ENCODE measurements at places on chromosomes 3 and 15.

DNA sequence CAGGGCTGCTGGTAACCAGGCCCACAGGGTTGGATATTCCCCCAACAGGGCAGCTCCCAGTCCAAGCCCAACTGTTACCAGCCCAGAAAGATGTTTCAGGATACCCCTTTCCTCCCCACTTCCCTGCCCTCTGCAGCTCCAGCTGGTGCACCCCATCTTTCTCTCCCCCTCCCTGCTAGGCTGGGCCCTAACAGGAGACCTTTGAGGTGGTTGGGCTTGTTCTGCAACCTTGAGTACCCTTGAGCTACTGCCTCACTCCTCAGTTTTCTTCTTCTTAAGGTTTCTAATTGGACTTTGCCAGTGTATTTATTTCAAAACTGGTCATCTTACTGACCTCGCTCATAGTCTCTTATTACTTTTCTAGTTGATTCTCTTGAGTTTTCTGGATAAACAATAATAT is 16.9 kb upstream of the INSYN1 start:
- no peak for DNase-seq

GRCh38 chr3:37279236-37279635 is 104.9 kb upstream of the LRRFIP2 start:
- no peak for DNase-seq

GRCh38 chr15:29440541-29440940 is 170.9 kb upstream of the NSMCE3 start:
- no peak for DNase-seq

- no peak for DNase-seq
These were observed 162.6 kb upstream of the P2RY1 start for GRCh38 chr3:152672320-152672649.

DNA sequence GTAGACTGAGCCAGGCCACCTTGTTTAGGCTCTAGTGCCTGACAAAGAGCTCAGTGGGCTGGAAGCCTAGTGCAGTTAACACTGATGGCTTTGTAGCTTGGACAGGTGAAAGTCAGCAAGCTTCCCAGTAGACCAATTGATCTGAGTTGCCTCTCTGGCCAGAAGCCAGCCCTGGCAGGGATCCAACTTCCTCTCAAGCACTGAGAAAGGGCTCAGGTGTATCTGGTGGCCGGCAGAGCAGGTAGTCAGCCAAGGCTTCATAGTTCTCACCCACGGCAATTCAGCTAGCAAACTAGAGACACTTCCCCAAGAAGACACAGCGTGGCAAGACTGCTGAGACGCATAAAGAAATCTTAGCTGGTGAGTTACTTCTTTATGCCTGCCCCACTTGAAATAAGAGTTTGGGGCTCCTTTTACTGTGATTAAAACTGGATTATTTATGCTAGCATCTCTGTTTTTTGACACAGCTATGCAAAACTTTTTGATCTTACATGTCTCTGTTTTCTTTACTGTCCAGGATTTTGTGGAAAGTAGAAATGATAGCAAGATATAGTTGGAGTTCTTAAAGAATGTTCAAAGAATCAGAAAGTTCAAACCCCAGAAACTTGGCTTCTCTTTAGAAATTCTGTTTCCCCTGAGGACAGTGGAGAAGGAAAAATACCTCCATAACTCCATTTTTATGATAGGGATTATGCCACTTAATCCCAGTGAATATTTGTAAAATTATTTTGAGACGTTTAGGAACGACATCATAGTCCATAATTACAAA is 8.4 kb upstream of the CA12 start:
- no peak for DNase-seq

DNA sequence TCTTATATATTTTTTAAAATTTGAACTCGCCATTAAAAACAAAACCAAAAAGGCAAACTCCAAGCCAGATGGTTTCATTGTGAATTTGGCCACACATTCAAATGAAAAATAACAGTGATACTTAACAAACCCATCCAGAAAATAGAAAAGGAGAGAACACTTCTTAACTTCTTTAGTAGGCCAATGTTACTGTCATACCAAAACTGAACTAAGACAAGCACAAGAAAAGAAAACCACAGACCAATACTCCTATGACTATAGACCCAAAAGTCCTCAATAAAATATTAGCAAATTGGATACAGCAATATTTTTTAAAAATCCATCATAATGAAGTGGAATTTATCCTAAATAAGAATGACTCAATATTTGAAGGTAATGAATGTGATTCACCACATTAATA is 73.5 kb upstream of the ALDH1A3 start:
- DNase-seq, result no peak

DNA sequence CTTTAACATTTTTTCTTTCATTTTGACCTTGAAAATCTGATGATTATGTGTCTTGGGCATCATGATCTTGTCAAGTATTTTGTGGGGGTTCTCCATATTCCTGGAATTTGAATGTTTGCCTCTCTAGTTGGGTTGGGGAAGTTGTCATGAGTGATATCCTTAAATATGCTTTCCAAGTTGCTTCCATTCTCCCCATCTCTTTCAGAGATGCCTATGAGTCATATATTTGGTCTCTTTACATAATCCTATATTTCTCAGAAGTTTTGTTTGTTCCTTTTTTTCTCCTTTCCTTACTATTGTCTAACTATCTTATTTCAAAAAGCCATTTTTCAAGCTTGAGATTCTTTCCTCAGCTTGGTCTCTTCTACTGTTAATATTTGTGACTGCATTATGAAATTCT is 69.0 kb upstream of the CCDC80 start:
- no peak for DNase-seq
